ENCODE measurements at places on chromosomes 3 and 15.

GRCh38 chr15:81293728-81294515, 30.0 kb downstream of the STARD5 start:
- DNase-seq, result peak; percentile 93

GRCh38 chr15:60685346-60685937, 206.5 kb upstream of the ICE2 start:
- no peak for DNase-seq

DNA sequence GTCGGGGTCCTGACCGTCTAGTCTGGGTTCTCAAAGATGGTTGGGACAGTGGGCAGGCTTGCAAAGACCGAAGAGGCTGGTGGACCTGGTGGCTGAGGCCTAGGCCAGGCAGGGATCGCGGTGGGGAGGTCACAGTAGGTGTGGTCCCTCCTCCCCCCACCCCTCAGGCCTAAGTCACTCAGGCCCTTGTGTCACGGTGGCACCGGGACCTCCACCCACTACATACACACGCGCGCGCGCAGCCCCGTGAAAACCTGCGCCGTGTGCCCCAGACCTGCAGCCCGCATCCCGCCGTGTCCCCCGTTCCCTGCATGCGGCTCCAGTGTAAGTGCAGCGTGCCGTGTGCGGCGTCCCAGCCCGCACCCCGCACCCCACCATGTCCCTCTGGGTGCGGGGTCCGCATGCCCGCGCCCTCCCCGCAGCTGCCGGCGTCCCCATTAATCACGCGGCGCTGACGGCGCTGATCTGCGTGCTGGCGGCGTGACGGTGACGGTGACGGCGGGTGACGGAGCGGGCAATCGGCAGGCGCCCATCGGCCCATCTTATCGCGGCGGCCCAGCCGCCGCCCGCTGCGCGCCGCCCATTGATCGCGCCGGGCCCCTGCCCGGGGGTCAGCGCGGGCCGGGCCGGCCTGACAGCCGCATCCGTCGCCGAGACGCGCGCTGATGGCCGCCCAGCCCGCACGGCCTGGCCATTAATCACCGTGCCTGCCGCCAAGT, 24.4 kb downstream of the SEC61A1 start:
- DNase-seq, result peak; percentile 50

DNA sequence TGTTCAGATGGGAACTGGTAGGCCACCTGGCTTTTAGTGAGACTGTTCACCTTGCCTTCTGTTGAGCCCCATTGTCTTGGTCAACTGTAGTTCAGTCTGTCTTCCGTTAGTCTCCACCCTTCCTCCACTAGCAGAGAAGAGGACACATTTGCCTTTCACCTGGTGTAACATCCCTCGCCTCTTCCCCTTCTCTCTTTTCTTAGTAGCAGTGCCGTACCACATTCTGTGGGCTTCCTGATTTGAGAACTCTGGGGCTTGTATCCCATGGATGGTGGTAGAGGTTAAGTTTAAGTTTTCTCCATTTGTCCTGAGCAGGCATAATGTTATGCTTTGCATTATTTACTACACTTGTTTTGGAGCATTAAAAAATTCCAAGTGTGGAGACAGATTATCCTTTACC, 49.3 kb downstream of the RAB7A start:
- DNase-seq, result no peak

DNA sequence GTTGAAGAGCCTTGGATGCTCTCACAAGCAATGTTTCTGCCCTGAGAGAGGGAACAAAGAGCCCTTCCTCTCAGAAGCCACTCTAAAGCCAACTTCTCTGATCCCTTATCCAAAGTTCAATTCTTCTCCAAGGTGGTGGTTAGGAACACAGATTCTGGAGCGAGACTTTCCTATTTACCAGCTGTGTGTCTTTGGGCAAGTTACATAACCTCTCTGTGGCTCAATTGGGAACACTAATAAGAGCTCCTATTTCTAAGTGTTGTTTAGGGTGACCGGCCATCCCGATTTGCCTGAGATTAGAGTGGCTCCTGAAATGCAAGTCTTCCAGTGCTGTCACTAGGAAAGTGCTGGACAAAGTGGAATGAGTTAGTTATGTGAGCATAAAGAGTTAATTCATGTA, 108.8 kb upstream of the PTX3 start:
- DNase-seq, result no peak

GRCh38 chr3:141246224-141246957, 14.8 kb downstream of the PXYLP1 start:
- no peak for DNase-seq

- no peak for DNase-seq
Measured at GRCh38 chr3:173241727-173242126, 100.7 kb upstream of the SPATA16 start.

- DNase-seq, result no peak
Measured at GRCh38 chr3:54133196-54133595, 10.8 kb downstream of the CACNA2D3 start.

- DNase-seq, result no peak
Measured at GRCh38 chr3:72517336-72517735, 330.9 kb downstream of the SHQ1 start.

DNA sequence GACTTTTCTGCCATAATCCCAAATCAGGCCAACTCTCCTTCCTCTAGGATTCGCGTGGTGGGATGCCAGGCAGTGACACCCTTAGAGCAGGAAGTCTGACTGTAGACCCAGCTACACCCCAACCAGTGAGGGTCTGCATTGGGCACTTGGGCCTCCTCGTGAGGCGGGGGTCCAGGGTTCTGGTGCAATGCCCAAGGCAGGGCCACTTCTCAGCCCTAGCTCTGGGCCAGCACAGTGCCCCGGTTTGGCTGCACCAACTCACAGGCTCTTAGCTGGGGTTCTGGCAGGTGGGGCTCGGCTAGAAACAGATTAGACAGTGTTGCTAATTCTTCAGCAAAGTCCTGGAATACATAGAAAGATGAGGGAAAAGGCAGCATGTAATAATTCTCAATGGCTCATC, 12.7 kb downstream of the CDAN1 start:
- no peak for DNase-seq

- DNase-seq, result no peak
Measured at GRCh38 chr15:81484086-81484955, 110.3 kb upstream of the TMC3 start.

DNA sequence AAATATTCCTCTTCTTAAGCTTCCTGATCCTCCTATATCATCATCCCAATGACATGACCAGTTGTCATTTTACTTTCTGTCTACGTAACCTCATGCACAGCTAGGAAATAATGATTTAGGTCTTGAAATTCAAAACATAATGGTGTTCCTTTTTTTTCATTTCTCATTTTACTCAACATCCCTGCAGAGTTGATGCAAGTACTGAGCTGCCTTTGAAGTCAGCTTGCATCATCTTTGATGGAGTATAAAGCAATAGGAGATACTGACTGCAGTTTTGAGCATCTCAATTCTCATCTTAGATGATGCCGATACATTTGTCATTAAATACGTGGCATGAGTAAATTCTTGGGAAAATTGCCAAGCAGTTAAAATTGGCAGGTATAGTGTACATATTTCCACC, 346.1 kb downstream of the ZIC1 start:
- no peak for DNase-seq

GRCh38 chr3:76383781-76384180, 598.4 kb upstream of the ZNF717 start:
- no peak for DNase-seq

GRCh38 chr3:114552527-114552812, 258.6 kb downstream of the TIGIT start:
- DNase-seq, result no peak

DNA sequence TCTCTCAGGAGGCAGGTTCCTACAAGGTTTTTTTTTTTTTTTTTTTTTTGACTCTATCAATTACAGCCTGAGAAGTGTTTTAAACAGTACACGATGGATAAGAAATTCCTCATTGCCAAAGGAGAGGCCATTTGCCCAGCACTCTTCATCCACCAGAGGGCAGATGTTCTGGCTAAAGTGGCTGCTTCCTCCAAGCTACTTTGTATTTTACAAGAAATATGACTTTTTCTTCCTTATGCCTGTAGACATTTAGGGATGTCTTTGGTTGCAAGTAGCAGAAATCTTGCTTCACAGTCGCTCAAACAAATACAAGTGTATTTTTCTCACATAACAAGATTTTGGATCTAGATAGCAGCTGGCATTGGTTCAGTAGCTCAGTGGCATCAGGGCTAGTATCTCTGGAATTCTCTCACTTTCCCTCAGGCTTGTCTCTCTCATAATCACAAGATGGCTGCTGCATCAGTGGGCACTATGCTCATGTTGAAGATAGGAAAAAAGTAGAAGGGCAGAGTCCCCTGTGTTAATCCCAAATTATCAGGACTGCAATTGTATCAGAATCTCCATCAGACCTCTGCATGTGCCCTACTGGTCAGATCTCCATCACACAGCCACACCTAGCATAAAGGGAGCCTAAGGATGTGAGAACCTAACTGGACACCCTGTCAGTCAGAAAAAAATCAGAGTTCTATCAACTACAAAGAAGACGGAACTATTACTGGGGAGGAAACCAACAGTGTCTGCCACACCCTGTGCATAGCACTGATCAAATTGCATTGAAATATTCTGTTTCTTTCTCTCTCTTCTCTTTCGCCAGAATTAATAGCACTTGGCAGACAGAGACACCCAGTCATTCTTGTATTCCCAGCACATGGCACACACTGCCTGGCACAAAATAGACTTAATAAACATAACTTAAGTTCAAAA, 138.9 kb upstream of the COL8A1 start:
- DNase-seq, result no peak

DNA sequence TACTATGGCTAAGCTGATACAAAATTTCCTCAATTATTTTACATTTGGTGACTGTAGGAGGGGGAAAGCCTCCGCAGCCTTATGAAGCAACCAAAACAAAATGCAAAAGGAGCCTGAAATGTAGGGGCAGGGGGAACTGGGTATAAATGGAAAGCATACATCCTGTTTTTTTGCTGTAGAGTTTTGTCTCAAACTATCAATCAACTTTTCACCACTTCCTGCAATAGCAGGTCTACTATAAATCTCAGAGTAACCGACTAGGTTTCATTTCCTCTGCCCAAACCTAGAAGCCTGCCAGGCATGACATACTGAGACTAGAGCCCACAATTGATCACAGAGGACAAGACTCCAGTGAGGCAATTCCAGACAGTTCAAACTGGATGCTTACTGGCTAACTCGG, 91.3 kb downstream of the SHQ1 start:
- peak; percentile 74 for DNase-seq

GRCh38 chr3:169288553-169288952, 375.0 kb downstream of the MECOM start:
- no peak for DNase-seq

DNA sequence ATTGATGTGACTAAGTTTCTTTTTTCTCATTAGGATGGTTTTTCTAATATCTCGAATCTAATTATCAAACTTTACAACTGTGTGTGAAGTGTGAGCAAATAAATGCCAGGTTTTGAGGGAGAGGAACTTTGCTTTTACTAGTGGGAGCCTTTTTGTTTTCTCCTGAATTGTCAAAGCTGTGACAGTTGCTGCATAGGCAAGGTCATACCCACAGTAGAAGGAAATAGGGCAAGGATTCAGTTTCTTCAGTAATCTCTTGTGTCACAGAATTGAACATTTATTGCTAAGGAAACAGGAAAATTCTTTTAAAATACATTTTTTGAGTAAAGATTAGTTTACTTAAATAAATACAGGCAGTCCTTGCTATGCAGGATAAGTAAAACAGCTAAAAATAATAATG, 19.5 kb downstream of the GMPS start:
- no peak for DNase-seq

- peak; percentile 45 for DNase-seq
Measured at GRCh38 chr15:60582370-60583036, 103.6 kb upstream of the ICE2 start.

DNA sequence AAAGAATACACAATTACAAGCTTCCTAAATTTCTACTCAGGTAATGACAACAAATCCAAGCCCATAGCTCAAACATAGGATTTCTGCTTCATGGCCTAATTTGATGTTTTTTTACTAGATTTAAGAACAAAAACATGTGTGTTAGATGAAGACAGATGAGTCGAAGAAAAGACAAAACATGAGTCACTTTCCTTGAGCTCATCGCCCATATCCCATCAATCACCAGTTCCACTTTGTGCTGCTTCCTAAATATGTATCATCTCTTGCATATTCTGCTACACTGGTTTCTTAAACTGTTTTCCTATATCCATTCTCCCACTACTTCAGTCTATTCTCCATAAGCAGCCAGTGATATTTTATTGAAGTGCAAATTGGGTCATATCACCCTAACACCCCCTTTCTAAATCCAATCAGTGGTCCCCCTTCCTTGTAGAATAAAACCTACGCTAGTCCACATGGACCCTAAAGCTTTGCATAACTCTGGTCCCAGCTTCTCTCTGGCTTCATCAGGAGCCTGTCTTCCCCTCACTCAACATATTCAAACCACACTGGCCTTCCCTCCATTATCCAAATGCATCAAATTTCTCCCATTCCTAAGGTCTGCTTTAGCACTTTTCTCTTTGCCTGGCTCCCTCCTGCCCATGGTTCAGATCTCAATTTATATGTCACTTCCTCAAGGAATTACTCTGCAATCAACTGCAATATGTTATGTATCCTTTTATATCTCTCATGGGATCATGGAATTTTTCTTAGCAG, 1033.9 kb downstream of the FHIT start:
- no peak for DNase-seq

GRCh38 chr3:123432832-123433523, 15.9 kb downstream of the ADCY5 start:
- DNase-seq, result no peak

GRCh38 chr15:40489274-40490175, 18.7 kb downstream of the CHST14 start:
- DNase-seq, result no peak

Data from CD4-positive, alpha-beta T cell (primary cell).